A172 (cell line): ENCODE measurements at places on chromosomes 16 and 17. TPM values are rescaled to one million over a fixed set of nuclear protein-coding genes. Genes with fewer than 3 reads are reported as not detected.

The BIRC5 gene
- total RNA-seq = 174 and 237 TPM in 2 replicates

The CLEC18B gene
- 0.45 and 1.9 TPM in 2 replicates for total RNA-seq

The C17orf78 gene
- total RNA-seq = not detected in 2 replicates

The KIAA0753 gene
- 18.8 and 21.7 TPM in 2 replicates for total RNA-seq

The CA4 gene
- total RNA-seq = 0.17 TPM in 1 of 2 replicates, not detected in the other

The CEP295NL gene
- 0.81 and 0.89 TPM in 2 replicates for total RNA-seq

The KRT33B gene
- total RNA-seq = not detected in 2 replicates

The ZNF19 gene
- 2.1 and 5.8 TPM in 2 replicates for total RNA-seq

The RTN4RL1 gene
- 1.7 and 2.2 TPM in 2 replicates for total RNA-seq

The SHPK gene
- 27.6 and 33.2 TPM in 2 replicates for total RNA-seq

The HSD11B2 gene
- 0.93 TPM in 1 of 2 replicates, not detected in the other for total RNA-seq

The GPR142 gene
- total RNA-seq = not detected in 2 replicates

The KRT37 gene
- total RNA-seq = not detected in 2 replicates

DNA sequence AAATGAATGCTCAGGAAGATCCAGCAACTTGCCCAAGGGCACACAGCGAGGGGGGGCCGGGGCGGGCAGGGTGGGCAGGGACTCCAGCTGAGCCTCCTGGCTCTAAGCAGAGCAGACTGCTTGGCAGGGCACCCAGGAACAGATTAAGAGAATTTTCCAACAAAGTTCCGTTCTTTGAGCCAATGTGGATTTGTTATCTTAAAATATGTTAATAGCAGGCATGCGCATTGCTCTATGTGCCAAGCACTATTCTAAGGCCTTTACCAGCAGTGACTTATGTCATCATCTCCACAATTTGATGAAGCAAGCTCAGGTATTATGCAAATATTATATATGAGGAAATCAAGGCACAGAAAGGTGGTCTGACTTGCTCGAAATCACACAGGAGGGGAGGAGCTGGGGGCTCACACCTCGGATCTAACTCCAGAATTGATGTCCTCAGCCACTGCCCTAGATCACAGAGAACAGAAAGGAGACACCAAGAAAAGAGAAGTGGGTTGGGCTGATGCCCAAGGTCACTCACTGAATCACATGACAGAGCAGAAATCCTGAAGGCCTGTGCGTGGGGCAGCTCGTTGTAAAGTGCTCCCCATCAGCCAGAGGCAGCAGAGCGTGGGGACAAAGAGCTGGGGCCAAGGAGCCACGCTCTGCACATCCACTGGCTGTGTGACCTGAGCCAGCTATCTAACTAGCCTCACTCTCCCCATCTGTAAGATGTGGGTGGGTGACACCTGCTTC lies 23.2 kb upstream of the MEAK7 start:
- no peak for DNase-seq

DNA sequence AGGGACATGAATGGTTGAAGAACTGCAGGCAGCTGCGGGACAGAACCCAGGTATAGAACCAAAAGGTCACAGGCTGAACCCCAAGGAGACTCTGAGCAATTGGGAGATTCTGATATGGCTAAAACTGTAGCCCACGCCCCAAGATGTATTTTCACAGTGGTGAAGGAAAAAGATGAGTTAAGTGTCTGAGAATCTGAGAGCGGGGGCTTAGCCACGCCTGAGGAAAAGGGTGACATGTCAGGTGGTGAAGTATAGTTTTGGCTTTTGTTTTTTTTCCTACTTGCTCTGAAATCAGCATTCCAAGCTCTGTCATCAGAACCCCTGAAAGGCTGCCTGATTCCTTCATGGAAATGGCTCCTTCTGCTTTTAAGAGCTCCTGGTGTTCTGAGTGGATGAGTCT lies 73.3 kb downstream of the AKAP1 start:
- DNase-seq = peak; percentile 50

DNA sequence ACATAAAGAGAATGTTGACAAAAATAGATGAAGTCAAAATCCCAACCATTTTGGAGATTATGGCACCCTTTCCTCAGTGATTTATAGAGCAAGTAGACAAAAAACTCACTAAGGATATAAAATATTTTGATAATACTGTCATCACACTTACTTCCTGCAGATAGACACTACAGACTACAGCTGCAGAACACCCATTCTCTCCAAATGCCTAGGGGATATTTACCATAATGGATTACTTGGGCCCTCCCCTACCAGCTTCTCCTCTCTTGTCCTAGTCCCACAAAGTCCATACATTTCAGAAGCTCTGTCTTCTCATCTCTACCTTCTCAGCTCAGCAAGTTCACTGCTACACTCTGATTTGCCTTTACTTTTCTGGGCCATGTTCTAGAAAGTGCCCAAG lies 37.2 kb upstream of the CCNF start:
- no peak for DNase-seq

- no peak for DNase-seq
These were observed 21.6 kb upstream of the RASL10B start for GRCh38 chr17:35709874-35710273.

GRCh38 chr17:67600408-67600807 lies 117.3 kb upstream of the NOL11 start:
- no peak for DNase-seq

DNA sequence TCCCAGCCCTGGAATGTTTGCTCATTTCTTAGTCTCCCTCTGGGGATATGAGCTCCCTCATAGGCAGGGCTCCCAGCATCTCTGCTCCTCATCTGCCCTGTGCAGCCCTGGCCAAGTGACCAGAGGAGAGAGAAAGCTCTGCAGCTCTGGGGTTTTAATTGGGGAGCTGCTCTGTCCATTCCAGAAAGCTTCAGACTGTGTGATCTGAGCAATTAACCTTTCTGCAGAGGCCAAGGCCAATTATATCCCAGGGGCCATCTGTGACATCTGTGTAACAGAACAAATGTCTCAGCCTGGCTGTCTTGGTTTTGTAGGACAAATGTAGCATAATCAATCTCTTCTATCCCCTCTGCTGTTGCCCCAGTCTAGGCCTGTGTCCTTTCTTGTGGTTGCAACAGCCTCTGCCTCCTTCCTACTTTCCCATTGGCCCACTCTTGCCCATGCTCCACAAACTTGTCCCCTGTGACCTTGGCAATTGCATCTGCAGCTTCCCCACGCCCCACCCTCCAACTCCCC lies 156.0 kb downstream of the GSG1L start:
- DNase-seq = no peak

DNA sequence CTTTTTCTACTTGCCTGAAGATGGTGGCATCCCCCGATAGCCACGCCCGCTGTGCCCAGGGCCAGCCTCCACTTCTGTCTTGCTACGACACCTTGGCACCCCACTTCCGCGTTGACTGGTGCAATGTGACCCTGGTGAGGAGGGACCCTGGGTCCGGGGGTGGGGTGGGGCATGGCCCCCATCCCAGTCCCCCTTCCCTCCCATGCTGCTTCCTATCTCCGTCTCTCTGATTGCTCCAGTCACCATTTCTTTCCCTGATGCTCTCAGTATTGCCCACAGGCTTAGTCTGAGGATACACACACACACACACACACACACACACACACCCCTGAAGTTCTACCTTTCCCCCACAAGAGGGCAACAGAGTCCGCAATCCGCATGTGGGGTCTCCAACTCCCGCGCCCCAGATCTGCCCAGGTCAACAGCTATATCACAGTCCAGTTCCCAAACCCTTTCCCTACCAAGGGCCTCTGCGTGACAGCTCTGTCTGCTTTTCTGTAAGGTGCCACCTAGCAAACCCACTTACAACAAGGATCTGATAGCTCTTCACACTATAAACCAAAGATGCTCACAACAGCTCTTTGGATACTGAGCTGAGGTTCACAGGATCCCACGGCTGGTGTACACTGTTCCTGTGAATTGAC lies 3.4 kb downstream of the SGCA start:
- DNase-seq = peak; percentile 67

GRCh38 chr17:14133104-14133503 lies 63.8 kb downstream of the COX10 start:
- DNase-seq = no peak

DNA sequence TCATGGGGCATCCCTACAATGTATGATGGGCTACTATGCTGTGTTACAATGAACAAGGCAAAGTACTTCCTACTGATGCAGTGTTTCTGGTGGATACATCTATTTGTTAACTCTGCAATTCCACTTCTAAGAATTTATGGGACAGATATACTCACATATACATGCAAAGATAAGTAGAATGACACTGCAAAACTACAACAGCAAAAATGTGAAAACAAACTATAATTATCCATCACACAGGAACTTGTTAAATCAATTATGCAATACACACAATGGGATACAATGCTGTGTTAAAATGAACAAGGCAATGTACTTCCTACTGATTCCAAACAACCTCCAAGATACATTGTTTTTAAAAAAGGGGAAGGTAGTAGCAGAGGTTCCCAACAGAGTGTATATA lies 3.2 kb downstream of the DDX52 start:
- DNase-seq = no peak

DNA sequence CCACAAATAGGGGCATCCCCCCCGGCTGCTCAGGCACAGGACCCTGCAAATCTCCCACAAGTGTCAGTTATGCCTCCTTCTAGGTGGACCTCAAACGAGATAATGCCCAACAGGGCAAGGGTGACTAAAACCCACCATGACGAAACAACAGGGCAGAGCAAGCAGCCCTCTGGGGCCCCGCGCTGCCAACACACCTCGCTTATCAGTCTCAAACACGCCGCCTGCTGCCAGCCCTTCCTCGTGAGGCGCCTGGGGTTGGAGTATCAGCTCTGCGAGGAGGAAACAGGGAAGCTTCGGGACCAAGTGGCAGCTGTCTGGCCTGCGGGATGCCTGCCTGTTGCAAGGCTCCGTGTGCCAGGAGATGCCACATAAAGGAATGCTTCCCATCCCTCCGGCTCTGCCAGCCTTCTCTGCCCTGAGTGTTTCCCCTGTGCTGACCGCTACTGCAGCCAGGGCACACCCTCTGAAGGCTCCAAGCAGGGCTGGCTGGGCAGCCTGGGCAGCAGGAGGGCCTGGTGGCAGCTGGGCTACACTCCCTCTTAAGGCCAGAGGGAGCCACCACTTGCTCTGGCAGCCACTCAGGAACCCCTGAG lies 2.5 kb downstream of the SMIM5 start:
- no peak for DNase-seq

DNA sequence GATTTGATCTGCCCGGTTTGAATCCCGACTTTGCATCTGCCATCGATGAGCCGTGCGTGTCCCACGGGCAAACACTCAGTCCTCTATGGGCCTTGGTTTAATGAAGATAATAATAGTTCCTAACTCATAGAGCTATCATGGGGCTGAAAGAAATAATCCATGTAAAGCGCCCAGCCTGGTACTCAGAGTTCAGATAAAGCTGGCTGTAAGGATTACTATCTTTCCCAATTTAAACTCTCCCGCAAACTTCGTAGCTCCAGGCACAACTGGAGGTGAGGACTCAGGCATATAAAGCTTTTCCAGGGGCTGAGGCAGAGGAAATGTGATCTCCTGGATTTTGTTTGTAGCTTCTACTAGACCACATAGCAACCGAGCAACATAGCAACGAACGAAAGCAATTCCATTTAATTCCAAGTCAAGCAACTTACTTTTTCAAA lies 16.3 kb downstream of the ALOX15 start:
- no peak for DNase-seq

GRCh38 chr17:57033296-57033695 lies 51.8 kb upstream of the AKAP1 start:
- no peak for DNase-seq

DNA sequence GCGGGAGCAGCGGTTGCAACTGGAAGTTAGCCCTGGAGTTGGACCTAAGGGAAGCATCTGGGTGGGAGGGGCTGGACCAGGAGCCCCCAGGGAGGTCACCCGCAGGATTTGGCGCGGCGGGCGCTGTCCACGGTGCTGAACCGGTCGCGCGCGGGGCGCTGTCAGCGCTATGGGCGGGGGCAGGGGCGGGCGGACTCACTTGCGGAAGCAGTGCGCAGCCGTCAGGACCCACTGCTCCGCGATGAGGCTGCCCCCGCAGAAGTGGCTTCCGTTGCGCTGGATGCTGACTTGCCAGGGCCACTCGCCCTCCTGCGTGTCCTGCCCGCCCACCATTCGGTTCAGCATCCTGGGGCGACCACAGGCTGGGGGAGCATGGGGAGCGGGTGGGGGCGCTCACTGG lies 4.5 kb downstream of the PRSS27 start:
- no peak for DNase-seq

- DNase-seq = no peak
These were observed 35.8 kb upstream of the TBX2 start for GRCh38 chr17:61363601-61364462.

DNA sequence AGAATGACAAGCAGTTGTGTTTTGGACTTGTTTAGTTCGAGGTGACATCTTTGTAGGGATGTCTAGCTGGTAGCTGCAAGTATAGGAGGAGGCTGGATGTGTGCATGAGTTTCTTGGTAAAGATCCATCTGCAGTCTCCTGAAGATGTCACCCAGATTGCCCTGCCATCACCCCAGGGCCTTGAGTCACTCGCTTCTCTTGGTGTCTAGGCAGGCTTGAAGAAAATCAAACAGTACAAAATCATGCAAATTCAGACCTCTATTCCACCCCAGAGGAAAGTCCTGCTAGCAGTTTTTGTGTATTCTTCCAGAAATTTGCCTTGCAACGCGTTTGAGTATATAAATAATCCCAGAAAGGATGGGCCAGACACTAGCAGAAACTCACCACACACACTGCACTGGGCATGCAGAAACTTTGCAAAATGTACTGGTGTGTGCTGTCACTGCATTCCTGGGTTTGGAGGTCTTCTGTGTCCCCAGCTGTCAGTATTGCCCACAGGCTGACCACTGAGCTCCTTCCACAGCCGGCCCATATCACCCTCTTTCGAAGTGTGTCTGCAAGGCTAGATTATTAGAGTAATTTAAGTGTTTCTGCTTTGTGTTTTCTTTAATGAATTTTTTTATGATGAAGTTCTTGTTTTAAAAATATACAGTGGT lies 51.5 kb downstream of the TENT4B start:
- no peak for DNase-seq

DNA sequence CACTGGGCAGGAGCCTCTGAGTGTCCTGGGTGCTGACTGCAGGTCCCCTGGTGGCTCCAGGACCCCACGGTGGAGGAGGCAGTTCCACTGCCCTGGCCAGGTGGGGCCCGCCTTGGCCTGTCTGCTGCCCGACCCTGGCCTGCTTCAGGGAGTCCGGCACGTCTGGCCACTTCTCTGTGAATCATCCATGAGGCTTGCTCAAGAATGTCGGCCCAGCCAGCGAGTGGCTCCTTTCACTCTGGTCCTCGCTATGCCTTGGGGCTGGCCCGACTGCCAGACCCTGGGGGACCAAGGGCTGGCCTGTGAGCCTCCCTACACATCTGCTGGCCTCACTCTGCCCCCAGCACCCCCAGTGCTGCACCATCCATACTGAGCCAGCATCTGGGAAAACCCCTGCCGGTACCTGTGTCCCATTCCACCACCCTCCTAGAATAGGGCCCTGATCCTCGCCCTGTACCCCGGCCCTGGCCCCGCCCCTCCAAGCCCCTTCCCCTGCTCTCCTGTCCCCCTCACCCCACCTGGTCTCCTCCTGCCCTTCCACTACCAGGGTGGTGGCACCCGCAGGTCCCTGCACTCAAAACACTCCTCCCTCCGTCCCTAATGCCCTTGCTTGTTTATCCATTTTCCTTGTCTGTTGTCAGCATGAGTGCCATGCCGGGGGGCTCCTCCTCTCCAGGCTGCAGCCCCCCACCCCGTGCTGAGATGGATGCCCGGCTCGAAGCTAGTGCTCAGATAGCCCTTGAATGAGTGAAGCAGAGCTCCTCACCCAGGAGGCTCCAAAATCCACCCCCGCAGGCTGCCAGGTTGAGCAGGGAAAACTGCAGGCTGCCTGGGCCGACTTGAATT lies 35.5 kb downstream of the ADCY7 start:
- peak; percentile 76 for DNase-seq

GRCh38 chr16:19751478-19752385 lies 33.7 kb downstream of the IQCK start:
- DNase-seq = no peak
